Motor neuron (in vitro differentiated cells): ENCODE measurements at places on chromosomes 3 and 15. TPM values are rescaled to one million over a fixed set of nuclear protein-coding genes. Genes with fewer than 3 reads are reported as not detected.

Gene CAND2
- 6.1 and 6.7 TPM in 2 replicates for total RNA-seq

Gene C3orf20
- total RNA-seq = 0.09 and 0.26 TPM in 2 replicates

Gene COMMD2
- 29.8 and 32.0 TPM in 2 replicates for total RNA-seq

Gene ACTR8
- total RNA-seq = 32.5 and 34.5 TPM in 2 replicates

Gene FXR1
- total RNA-seq = 186 and 214 TPM in 2 replicates

Gene BSN
- total RNA-seq = 12.1 and 12.6 TPM in 2 replicates

Gene PRR20G
- total RNA-seq = 0.36 TPM in 1 of 2 replicates, not detected in the other

Gene TGM5
- total RNA-seq = 0.10 TPM in 1 of 2 replicates, not detected in the other

Gene CCR9
- total RNA-seq = 0.34 and 0.47 TPM in 2 replicates

Gene AP2M1
- 207 and 218 TPM in 2 replicates for total RNA-seq

Gene IL17RE
- total RNA-seq = 1.8 and 3.4 TPM in 2 replicates

Gene FSIP1
- 4.5 and 5.3 TPM in 2 replicates for total RNA-seq

Gene TMCO5A
- 1.9 TPM in 1 of 2 replicates, not detected in the other for total RNA-seq

Gene CAMK1
- 1.2 and 1.4 TPM in 2 replicates for total RNA-seq

Gene ISG20
- 1.2 and 1.5 TPM in 2 replicates for total RNA-seq

Gene IGF1R
- 30.4 and 37.4 TPM in 2 replicates for total RNA-seq

Gene DLL4
- total RNA-seq = 0.40 and 4.8 TPM in 2 replicates

Gene EXD1
- total RNA-seq = 0.53 and 1.3 TPM in 2 replicates

Gene SLC38A3
- total RNA-seq = 2.6 and 3.3 TPM in 2 replicates

Gene GPR156
- 1.3 TPM in 2 replicates for total RNA-seq

Gene TNFAIP8L3
- 2.2 and 2.3 TPM in 2 replicates for total RNA-seq

Gene SPATA12
- 0.11 and 0.50 TPM in 2 replicates for total RNA-seq

Gene MORC1
- not detected in 2 replicates for total RNA-seq

Gene COL6A5
- total RNA-seq = not detected in 2 replicates

Gene HYPK
- total RNA-seq = 16.0 and 21.0 TPM in 2 replicates

Gene LMAN1L
- 0.85 and 0.89 TPM in 2 replicates for total RNA-seq

Gene CCR8
- not detected in 2 replicates for total RNA-seq

Gene ANAPC13
- 96.8 and 101 TPM in 2 replicates for total RNA-seq

Gene BOC
- total RNA-seq = 28.4 and 29.6 TPM in 2 replicates

Gene NRROS
- 0.23 and 0.42 TPM in 2 replicates for total RNA-seq

Gene HIGD2B
- 1.2 TPM in 1 of 2 replicates, not detected in the other for total RNA-seq

Gene FAM81A
- total RNA-seq = 4.8 and 6.2 TPM in 2 replicates

Gene LSAMP
- total RNA-seq = 30.6 and 33.1 TPM in 2 replicates

Gene GOLGA8Q
- 0.72 and 0.85 TPM in 2 replicates for total RNA-seq

Gene SHC4
- total RNA-seq = 4.0 and 4.6 TPM in 2 replicates

Gene CD80
- 0.34 and 0.66 TPM in 2 replicates for total RNA-seq

Gene CCDC39
- total RNA-seq = 0.22 TPM in 1 of 2 replicates, not detected in the other

Gene ESYT3
- total RNA-seq = 1.2 and 1.8 TPM in 2 replicates

Gene B4GALT4
- 13.1 and 16.0 TPM in 2 replicates for total RNA-seq

Gene MESP2
- 0.68 and 0.90 TPM in 2 replicates for total RNA-seq

Gene PIGBOS1
- 15.3 and 17.1 TPM in 2 replicates for total RNA-seq

Gene UPK1B
- total RNA-seq = 0.16 and 0.23 TPM in 2 replicates

Gene FANCD2OS
- not detected in 2 replicates for total RNA-seq

Gene CHRNA7
- 7.6 and 8.4 TPM in 2 replicates for total RNA-seq
